CD4-positive, CD25-positive, alpha-beta regulatory T cell (primary cell): ENCODE measurements at places on chromosomes 5 and 9.

GRCh38 chr5:137146402-137146890, 352.7 kb downstream of the SPOCK1 start:
- no peak for DNase-seq

DNA sequence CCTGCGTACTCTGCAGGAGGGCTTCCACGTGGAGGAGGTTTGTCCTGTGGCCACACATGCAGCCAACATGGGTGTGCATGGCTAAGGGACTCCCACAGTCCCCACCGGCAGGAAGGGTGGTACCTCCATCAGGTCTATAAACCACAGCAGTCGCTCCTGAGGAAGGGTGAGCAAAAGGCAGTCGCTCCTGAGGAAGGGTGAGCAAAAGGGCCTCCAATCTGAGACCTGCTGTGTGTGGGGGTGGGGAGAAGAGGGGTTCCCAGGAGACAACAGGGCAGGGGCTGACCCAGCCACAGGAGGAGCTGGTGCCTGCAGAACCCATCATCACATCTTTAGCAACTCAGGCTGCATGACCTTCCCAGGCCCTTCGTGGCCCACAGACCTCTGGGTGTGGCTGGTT, 30.3 kb upstream of the AKNA start:
- DNase-seq: no peak

GRCh38 chr9:136943291-136944211, 987 bp downstream of the FBXW5 start:
- DNase-seq: peak; percentile 38

DNA sequence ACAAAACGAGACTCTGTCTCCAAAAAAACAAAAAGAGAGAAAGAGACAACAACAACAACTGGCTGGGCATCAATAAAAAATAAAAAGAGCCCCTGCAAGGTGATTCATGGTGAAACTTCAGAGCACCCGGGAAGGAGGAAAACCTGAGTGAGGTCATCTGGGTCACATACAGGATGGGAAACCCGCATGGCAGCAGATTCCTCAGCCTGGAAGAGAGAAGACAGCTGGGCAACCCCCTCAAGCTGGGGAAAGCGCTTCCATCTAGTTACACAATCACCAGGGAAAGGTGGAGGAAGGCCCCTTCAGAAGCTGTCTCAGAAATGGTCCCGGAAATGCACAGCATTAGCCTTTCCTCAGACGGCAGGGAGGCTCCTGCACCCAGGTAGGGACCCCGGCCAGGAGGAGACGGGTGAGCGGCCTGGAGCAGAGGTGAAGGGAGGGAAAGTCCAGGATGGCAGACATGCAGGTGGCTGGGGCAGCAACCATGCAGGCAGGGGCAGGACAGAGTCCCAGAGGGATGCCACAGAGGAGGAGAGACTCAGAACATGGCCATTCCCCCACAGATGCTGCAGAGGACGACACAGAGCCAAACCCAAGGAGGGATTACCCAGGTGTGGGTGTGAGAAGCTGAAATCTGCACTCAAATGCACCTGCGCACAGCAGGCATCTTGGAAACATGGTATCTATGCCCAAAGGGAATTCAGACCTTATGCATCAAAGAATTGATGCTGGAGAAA, 29.4 kb downstream of the CAMSAP1 start:
- DNase-seq: no peak

- no peak for DNase-seq
These were observed 167.3 kb upstream of the MOCS2 start for GRCh38 chr5:53276825-53277224.

DNA sequence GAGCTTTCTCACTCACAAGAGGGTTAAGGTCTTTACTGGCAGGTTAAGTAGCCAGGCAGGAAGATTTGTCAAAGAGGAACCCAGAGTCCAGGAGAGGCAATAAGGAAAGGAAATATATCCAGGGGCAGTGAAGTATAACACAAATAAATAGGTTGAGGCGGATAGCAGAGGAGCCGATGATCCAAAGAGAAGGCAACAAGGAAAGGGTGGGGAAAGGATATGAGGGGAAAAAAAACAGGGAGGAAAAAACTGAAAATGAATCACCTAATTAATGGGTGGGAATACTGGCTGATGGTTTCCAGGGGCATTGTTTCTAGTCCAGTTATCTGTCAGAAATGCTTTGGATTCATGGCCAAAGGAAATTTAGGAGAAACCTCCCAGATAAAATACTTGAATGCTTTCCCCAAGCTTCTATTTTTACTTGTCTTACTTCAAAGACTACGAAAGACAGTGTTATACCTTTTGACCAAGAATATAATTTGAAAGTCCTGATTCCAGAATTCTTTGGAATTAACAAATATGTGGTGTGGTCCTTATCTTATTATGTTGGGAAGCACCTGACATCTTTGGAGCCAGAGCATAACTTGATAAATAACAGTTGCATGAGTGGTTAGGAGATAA, 146.5 kb downstream of the AOPEP start:
- DNase-seq: no peak

DNA sequence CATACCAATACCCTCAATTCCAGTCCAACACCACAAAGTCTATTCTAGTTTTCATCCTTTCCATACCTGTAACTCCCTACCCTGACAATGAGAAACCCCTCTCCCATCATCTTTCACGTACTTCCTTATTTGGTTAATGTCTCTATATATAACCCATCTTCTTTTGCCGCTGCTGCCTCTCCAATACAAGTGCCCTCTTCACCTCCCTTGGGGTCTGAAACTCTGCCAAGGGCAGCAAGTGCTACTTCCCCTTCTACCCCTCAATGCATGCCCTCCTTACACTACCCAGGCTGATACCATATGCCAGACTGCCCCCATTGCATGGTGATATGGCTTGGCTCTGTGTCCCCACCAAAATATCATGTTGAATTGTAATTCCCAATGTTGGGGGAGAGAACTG, 24.4 kb upstream of the SMIM15 start:
- DNase-seq: no peak

DNA sequence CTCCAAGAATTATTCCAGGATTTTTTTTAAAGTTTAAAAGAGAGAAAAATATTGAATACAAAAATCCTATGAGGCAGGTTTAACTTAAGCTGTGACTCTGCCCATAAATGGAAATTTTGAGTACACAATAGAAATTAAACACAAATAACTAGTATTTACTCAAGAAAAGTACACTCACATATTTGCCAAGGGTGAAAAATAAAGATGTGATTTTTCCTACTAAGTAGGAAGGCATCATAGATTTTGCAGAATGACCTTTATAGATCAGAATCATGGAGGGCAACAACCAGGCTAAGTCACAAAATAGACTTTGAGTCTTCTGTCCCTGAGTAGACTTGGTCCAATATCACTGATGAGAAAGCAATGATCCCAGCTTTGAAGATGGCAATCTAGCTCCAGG, 102.7 kb upstream of the SLC12A2 start:
- DNase-seq: no peak

DNA sequence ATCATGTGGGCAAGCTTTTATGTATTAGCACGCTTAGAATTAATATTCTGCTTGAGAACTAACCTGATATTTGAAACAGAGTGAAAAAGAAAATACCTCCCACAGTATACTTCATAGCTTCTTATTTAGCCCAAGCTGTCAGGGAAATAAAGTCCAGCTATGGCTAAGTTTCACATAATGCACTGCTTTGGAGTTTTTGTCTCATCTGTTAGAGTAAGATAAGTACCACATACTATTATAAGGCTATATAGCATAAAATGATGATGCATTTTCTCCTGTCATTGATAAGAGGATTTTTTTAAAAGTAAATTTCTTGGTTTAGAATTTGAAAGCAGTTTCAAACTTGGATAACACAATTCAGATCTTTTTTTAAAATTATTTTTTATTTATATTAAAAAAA, 2.4 kb upstream of the ANKDD1B start:
- no peak for DNase-seq

DNA sequence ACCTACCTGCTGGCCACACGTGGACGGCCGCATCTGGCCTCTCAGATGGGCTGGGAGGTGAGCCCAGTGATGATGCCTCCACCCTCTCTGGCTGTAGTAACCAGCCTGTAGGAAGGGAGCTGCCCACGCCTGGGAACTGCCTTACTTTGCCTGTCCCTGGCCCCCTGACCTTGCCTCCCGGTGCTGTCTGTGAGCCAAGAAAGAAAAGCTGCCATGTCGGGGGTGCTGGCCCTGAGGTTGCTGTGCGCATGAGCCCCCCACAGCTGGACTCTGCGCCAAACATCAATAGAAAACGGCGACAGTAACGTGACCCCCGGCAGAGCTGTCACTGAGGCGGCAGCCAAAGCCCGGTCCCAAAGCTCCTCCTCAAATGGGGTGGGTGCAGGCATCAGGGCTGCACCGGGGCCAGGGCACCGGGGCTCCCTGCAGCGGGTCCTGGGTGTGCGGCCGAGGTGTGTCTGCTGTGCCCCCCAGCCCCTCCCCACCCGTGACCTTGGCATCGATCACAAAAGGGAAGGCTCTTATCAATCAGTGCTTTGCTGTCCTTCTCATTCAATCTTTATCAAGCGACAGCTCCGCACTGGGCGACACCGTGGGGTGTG, 15.3 kb upstream of the SLC9A3 start:
- DNase-seq: no peak

- DNase-seq: no peak
These were observed 5.8 kb downstream of the NDUFS6 start for GRCh38 chr5:1806974-1807373.

- no peak for DNase-seq
These were observed 38.3 kb downstream of the NR2F1 start for GRCh38 chr5:93621327-93621798.

DNA sequence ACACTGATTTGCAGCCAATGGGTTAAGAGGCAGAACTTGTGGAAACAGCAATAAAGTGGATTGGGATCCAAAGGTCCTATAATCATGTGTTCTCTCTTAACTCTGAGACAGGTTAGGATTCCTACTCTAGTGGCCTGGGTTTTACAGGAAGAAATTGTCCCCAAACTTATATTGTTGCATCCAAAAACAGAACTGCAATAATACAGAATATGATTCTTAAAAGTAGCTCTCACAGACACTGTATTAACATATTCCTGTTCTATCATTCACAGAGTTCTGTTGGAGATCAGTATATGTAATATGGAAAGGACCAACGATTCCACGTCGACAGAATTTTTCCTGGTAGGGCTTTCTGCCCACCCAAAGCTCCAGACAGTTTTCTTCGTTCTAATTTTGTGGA, at the start of gene OR13C8:
Gene OR13C8, plus strand, starts transcription at position 301 of the 400 bp plus-strand sequence. Its CDS starts 0 bp downstream, at position 301.
- DNase-seq: no peak

GRCh38 chr5:81147886-81148571, 85.1 kb upstream of the CKMT2 start:
- DNase-seq: no peak

- no peak for DNase-seq
These were observed 16.1 kb downstream of the GFI1B start for GRCh38 chr9:132994410-132995120.

GRCh38 chr9:65400886-65401285, 115.9 kb upstream of the FOXD4L5 start:
- no peak for DNase-seq

DNA sequence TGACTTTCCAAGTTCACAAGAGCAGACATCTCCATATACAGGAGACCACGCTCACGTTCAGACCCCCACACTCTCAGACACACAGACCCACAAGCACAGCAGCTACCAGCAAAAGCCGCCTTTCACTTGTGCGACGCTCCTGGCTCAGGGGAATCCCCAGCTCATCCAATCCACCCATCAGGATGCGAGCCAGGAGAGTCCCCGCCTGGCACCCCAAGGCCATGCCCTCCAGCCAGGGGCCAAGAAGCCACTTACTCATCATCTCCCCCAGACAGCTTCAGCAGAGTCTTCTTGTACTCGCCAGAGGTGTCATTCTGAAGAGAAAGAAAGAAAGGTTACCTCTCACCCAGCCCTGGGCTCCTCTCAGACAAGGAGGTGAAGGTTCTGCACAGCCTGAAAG, 29.7 kb downstream of the ANXA6 start:
- DNase-seq: no peak

- no peak for DNase-seq
These were observed 40.4 kb downstream of the FER start for GRCh38 chr5:108788142-108788541.

DNA sequence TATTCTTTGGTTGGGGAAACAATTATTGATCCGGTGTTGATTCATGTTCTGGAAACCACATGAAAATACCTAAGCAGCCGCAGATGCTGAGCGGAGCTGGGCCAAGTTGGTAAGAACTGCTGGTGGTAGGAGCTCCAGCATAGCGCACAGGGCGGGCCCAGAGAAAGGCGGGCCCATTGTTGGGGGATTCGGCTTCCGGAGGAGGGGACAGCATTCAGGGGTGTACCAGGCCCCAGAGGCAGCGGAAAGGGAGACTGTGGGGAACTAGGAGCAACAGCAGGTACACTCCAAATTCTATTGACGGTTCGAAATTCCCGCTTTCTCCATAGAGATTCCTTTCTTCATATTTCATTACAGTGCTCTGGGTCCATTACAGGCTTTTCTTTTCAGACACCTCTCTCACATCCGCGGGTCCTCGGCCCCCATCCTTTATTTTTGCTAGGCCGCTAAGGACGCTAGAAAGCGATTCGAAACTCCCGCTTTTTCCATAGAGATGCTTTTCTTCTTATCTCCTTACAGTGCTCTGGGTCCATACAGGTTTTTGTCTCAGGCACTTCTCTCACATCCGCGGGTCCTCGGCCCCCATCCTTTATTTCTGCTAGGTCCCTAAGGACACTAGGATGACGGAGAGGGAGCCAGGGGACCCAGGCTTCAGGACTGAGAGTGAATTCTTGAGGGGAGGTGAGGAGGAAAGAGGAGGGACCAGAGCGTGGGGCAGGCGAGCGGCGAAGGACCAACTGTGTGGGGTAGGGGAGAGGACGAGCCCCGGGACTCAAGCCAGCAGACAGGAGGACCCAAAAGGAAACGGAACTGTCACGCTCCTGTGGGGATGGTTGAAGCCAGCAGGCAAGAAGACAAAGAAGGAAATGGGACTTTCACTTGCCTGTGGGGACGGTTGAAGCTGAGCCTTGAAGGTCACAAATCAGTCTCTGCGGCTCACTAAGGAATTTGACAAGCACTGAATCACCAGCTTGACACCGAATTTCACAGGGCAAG, at the start of gene CCDC152:
Gene CCDC152, plus strand, starts transcription at position 213 of the 996 bp plus-strand sequence. CDS start 2,304 bp downstream, outside the sequence.
- DNase-seq: peak; percentile 54

- no peak for DNase-seq
These were observed 567.9 kb downstream of the TAF11L14 start for GRCh38 chr5:18202164-18202563.

- no peak for DNase-seq
These were observed 173.1 kb upstream of the ANKRD55 start for GRCh38 chr5:56406221-56406620.

DNA sequence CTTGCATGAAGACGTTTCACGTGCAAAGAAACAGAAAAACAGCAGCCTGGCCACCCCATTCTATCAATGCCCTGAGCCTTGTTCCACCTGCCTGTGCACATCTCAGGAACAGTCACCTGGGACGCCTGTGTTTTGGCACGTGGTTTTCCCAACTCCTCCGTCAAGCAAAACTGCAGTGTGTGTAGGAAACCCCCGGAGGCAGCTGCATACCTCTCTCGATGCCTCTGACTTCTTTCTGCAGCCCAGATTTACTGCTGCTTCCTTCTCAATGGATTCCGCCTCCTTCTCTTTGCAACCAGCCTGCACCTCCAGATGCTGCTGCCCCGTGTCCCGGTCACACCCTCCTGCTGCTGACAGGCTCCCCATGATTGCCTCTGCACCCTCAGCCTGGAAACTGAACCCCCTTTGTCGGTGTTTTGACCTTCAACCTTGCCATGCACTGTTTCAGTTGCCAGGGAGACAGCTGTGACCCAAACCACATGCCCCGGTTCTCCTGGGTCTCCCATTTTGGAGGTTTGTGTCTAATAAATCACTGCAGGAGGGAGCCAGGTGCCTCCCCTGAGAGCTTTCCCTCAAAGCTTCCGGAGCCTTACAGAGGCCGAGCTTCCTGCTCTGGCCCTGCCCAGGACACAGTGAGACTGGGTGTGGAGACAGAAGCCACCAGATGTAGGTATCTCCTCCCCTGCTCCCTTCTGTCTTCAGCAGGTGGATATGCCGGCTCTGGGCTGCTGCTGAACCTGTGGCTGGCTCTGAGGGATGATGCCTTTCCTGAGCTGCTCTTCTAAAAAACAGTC, 395.5 kb upstream of the IRX1 start:
- DNase-seq: no peak
